ENCODE measurements at places on chromosomes 6 and 20. TPM values are rescaled to one million over a fixed set of nuclear protein-coding genes. Genes with fewer than 3 reads are reported as not detected.

Gene KCNQ2
- not detected for total RNA-seq

Gene MCUR1
- total RNA-seq = 9.6 TPM

Gene IGF2R
- 322 TPM for total RNA-seq

Gene NR2E1
- not detected for total RNA-seq

Gene SLC22A3
- total RNA-seq = 142 TPM

Gene SYCP2
- total RNA-seq = 0.32 TPM

Gene PHACTR3
- total RNA-seq = not detected

Gene TRIM26
- 15.1 TPM for total RNA-seq

Gene NXT1
- 20.1 TPM for total RNA-seq

Gene TRIM10
- not detected for total RNA-seq

Gene ME1
- total RNA-seq = 48.9 TPM

Gene ECHDC1
- 57.6 TPM for total RNA-seq

Gene ARMC2
- total RNA-seq = 2.0 TPM

Gene DDO
- total RNA-seq = 0.23 TPM

Gene EFCAB8
- total RNA-seq = under 0.01 TPM

Gene OR2J3
- total RNA-seq = not detected

Gene HLA-DOA
- not detected for total RNA-seq

Gene XKR7
- total RNA-seq = not detected

Gene NUP43
- total RNA-seq = 25.7 TPM

Gene PNLDC1
- total RNA-seq = not detected

Gene MUC21
- not detected for total RNA-seq

Gene ARG1
- total RNA-seq = not detected

Gene DAAM2
- 1.4 TPM for total RNA-seq

Gene EDEM2
- 90.3 TPM for total RNA-seq

Gene MUC22
- not detected for total RNA-seq

Gene HUS1B
- 1.7 TPM for total RNA-seq

Gene PGC
- total RNA-seq = not detected

Gene PRR18
- total RNA-seq = not detected

Gene CDK19
- total RNA-seq = 10.4 TPM

Gene HNF4A
- not detected for total RNA-seq

Gene PRKN
- total RNA-seq = 0.30 TPM

Gene CHRNA4
- not detected for total RNA-seq

Gene CLPSL2
- not detected for total RNA-seq

Gene RING1
- 26.4 TPM for total RNA-seq

Gene SFTA2
- not detected for total RNA-seq

Gene GNMT
- total RNA-seq = not detected

Gene SLA2
- not detected for total RNA-seq

Gene TFAP2B
- not detected for total RNA-seq

Gene PRICKLE4
- 1.2 TPM for total RNA-seq

Gene RFX6
- not detected for total RNA-seq

Gene RHAG
- not detected for total RNA-seq

Gene TRDN
- not detected for total RNA-seq
